Left renal pelvis (tissue), 4 donors: ENCODE measurements at places on chromosomes 6 and 20. TPM values are rescaled to one million over a fixed set of nuclear protein-coding genes. Genes with fewer than 3 reads are reported as not detected.

Gene GNMT
- polyA plus RNA-seq: 0.66 TPM

Gene ZBTB22
- polyA plus RNA-seq: 21.7 TPM

Gene SASH1
- polyA plus RNA-seq: 34.2 TPM

Gene CRISP2
- polyA plus RNA-seq: not detected

Gene WFDC10B
- not detected for polyA plus RNA-seq

Gene LIME1
- polyA plus RNA-seq: 4.2 TPM

Gene RPS18
- polyA plus RNA-seq: 3,120 TPM

Gene STMN3
- 27.5 TPM for polyA plus RNA-seq

Gene SSTR4
- polyA plus RNA-seq: not detected

Gene NQO2
- 60.5 TPM for polyA plus RNA-seq

Gene PAK5
- 0.57 TPM for polyA plus RNA-seq

Gene TREML2
- 0.12 TPM for polyA plus RNA-seq

Gene RANBP9
- polyA plus RNA-seq: 41.9 TPM

Gene SLC4A11
- polyA plus RNA-seq: 4.2 TPM

Gene SNAP25
- 9.6 TPM for polyA plus RNA-seq

Gene RAB5IF
- 51.0 TPM for polyA plus RNA-seq

Gene SMIM13
- 21.6 TPM for polyA plus RNA-seq

Gene TOX2
- 3.9 TPM for polyA plus RNA-seq

Gene RAET1L
- polyA plus RNA-seq: not detected

Gene VPS52
- polyA plus RNA-seq: 96.0 TPM

Gene SIGLEC1
- polyA plus RNA-seq: 5.8 TPM

Gene LGSN
- polyA plus RNA-seq: 0.92 TPM

Gene CST2
- not detected for polyA plus RNA-seq

Gene DDX43
- 0.76 TPM for polyA plus RNA-seq

Gene C6orf15
- polyA plus RNA-seq: not detected

Gene PTGIS
- 37.9 TPM for polyA plus RNA-seq

Gene LPA
- polyA plus RNA-seq: 0.19 TPM

Gene DEFB112
- polyA plus RNA-seq: not detected
